Stimulated activated CD8-positive, alpha-beta memory T cell treated with anti-CD3 and anti-CD28 coated beads, Interleukin-2, amount 100 ng/mL, for 48 hours (primary cell): ENCODE measurements at places on chromosomes 2 and 18.

GRCh38 chr2:230266638-230267037 lies 41.1 kb downstream of the SP140 start:
- no peak for DNase-seq

- DNase-seq: no peak
Measured at GRCh38 chr2:47026748-47027534, 111.3 kb upstream of the MCFD2 start.

DNA sequence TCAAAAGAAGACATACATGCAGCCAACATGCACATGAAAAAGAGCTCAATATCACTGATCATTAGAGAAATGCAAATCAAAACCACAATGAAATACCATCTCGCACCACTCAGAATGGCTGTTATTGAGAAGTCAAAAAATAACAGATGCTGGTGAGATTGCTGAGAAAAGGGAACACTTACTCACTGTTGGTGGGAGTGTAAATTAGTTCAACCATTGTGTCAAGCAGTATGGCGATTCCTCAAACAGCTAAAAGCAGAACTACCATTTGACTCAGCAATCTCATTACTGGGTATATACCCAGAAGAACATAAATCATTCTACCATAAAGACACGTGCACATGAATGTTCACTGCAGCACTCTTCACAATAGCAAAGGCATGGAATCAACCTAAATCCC lies 95.5 kb upstream of the XIRP2 start:
- DNase-seq: no peak

DNA sequence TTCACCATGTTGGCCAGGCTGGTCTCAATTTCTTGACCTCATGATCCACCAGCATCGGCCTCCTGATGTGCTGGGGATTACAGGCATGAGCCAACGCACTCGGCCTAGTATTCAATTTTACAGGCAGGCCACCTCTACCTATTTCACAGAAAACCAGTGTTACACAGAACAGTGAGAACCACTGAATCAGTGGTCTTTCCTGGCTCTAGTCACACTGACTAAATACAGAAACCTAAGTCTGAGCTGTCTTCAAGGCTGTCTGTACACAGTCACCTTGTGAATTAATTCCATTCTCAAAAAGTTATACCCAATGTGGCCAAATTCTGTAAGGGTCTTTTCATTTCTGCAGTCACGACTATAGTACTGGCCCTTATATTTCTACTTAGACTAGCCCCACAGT lies 3.5 kb downstream of the RNF149 start:
- no peak for DNase-seq

DNA sequence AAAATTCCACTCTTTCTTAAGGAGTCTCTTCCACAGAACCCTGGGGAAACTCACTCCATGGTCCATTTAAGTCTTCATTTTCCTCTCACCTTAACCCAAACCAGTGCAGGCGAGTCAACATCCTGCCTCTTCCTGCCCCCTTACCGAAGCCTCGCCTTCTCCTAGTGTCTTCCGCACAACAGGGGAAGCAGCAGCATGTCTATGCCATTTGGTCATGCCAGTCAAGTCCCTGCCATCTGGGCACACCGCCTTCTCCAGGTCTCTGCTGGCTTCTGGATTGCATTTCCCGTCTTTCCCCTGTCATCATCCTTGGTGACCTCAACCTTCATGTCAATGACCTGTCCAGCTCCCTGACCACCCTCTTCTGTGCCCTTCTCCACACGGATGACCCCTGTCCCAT lies 77.3 kb upstream of the FZD7 start:
- no peak for DNase-seq

DNA sequence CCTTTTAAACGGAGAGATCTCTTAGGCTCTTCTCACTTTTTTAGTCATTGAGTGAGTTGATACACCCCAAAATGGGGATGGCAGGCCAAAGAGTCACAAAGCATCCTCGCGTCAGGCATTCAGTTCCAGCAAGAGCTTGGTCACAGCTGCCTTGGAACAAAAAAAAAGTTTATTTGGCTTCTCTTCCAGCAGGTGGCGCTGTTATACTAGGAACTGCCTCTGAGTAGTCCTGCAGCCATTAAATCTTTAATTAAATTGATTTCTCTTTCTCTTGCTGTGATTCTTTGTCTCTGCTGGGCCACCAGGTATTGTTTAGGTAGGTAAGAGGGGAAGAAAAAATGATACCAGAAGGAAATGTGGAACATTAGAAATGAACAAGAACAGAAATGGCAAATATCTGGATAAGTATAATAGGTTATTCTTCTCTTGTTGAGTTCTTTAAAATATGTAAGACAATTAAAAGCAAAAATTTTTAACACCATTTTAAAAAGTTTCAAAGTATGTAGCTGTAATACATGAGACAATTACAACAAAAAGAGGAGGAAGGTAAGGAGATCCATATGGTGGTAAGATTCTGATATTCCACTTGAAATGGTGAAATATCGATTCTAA lies 175.1 kb downstream of the GALNT1 start:
- peak; percentile 14 for DNase-seq
